ENCODE measurements at places on chromosomes 6 and 20. TPM values are rescaled to one million over a fixed set of nuclear protein-coding genes. Genes with fewer than 3 reads are reported as not detected.

The SNAP25 gene
- not detected for polyA plus RNA-seq

The TAGAP gene
- 0.03 TPM for polyA plus RNA-seq

The MLN gene
- polyA plus RNA-seq: not detected

The MROH8 gene
- polyA plus RNA-seq: 0.42 TPM

The PGC gene
- polyA plus RNA-seq: not detected

The CLPSL2 gene
- polyA plus RNA-seq: not detected

The TCP11 gene
- polyA plus RNA-seq: not detected

The TINAG gene
- polyA plus RNA-seq: not detected

The DLK2 gene
- polyA plus RNA-seq: 33.5 TPM

- DNase-seq: no peak
Observed at GRCh38 chr6:89481695-89482094, 48.7 kb downstream of the ANKRD6 start.

DNA sequence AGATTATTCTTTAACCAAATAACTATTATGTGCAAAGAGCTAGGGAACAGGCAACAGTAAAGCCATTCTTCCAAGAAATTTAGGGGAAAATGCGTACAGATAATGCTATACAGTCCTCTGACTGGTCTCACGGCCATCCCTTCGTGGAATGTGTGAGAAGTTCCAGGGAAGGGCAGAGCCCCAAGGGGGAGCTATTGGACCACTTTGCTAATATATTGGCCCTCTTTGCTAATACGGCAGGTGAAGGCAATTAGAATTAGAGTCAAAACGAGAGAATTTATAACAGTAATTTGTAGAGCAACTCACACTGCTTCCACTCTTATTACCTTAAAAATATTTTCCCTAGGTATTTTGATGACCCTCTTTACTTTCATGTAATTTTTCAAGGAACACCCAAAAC, 140.4 kb downstream of the IMPG1 start:
- DNase-seq: no peak

GRCh38 chr20:19937651-19938420, 79.3 kb upstream of the NAA20 start:
- no peak for DNase-seq

DNA sequence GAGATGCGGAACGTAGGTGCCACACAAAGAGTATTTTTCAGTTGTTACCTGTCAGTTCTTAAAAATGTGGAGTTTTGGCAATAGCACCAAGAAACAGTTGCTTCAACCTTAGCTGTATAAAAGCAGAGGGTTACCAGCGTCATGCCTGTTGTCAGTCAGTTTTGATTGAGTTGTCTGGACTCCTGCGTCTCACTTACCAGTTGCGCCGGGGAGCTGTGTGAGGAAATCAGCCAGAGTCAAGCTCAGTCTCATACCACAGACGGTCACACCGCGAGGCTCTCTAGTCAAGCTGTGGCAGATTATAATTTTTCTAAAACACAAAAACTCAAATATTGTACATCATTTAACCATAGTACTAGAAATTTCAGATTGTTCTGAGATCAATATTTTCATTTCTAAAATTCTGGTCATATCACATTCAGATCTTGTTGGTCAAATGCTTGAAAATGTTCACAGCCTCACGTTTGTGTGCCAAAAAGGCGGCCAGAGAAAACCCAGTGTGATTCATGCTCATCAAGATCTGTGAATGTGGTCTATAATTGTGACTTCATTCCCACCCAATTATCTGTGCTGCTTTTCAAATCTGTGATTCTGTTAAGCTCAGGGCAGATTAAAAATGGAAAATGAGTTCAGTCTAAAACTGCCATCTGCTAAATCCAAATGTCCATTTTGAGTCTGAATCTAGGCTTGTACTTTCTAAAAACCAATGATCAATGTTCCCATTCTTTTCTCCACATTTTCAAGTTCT, 37.5 kb downstream of the SASH1 start:
- no peak for DNase-seq

GRCh38 chr6:139600919-139601475, 226.5 kb upstream of the CITED2 start:
- no peak for DNase-seq

- no peak for DNase-seq
Observed at GRCh38 chr6:25896252-25896651, 22.2 kb upstream of the SLC17A3 start.

DNA sequence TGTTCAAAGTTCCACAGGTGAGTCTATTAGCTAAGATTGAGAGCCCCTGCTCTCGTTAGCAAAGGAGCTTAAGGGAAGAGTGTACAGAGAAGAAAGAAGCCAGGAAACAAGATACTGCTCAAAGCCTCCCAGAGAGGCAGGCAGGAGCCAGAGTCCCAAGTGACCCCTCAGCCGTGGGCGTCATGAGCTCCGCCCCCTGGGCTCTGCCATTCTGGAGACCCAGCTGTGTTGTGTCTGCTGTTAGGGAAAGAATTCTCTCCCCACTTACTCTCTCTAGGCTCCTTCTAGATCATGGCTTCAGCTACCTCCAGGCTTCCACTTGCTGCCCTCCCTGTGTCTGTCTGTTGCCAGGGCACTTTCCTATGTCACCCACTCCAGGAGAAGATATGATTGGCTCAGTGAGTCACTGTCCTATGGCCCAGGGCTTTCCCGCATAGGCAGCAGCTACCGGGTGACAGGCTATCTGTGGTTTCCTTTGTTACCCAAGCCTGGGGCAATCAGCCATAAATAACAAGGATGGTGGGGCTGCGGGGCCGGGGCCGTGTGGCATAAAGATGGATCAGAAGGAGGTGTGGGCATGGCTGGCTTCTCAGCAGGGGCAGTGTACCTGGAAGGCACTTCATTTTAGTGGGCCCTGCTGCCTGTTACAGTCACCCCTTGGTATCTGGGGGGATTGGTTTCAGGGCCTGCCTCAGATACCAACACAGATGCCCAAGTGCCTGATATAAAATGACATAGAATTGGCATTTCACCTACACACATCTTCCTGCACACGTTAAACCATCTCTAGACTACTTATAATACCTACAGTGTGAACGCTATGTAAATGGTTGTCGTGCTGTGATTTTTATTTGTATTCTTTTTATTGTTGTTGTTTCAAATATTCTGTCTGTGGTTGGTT, 118.9 kb downstream of the ARMC2 start:
- DNase-seq: peak; percentile 51

DNA sequence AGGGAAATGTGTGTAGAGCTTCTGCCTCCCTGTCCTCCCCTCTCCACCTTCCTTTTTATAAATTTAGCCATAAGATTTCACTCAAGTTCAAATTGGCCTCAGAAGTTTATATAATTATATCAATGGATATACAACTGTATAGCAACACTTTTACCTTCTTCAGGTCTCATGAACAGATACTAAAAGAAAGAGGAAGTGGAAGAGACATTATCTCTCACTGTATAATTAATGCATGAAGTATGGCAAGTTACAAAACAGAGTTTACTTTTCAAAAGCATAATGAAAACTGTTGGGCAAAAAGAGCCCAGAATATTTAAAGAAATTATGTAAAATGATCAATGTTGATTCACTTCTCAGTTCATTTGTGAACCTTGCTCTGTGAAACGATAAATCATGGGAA, 99.7 kb downstream of the PDE7B start:
- no peak for DNase-seq

DNA sequence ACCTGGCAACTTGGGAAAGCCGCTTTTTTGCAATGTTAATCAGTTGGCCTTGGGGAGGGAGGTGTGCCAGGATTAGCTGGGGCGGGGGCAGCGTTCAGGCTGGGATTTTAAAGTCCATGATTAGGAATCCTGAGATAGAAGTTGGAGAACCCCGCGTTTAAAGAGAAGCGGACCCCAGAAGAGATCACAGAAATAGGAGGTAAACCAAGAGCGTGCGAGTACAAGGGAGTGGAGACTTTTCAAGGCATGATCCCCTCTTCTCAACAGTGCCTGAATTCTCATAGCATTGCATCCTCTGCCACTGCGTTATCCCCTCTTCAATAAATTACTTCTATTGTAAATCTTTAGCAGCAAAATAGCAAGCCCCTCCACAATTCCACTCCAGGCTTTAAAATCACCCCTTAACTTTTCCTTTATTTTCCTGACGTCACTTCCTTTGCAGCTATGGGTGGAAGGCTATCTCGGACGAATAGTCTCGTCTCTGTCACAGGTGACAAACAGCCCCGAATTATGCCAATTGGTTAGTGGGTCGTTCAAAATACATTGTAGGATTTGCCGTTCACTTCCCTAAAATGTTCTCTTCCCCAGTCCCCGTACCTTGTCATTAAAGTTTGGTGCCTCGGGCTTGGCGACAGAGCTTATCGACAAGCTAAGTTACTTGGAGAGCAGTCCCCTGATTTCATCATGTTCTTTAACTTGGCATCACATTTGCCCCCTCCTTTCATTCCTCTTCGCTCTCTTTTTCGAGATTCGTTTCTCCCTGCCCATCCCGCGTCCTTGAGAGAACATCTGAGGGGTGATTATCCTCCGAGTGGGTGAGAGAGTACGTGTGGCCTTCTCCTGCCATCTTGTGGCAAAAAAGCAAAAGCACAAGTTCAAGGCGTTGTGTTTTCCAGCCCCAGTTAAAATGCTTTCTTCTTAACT, 17.1 kb downstream of the OR2B2 start:
- peak; percentile 60 for DNase-seq

DNA sequence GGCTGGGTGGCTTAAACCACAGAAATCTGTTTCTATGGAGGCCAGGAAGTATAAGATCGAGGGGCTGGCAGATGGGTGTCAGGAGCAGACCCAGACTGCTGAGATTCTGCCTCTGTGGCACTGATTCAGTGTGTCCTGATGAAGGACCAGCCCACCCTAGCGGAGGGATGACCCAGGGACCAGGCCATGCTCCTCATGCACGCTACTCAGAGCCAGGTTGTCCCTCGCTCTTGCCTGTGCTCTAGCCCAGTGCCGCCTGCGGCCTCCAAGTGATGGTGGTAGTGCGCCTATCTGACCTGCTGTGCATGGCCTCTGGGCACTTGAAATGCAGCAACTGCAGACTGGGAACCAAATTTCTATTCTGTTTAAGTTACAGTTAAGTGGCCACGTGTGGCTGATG, 13.1 kb upstream of the APMAP start:
- no peak for DNase-seq

GRCh38 chr6:154656660-154657059, 76.6 kb upstream of the SCAF8 start:
- DNase-seq: no peak

- DNase-seq: peak; percentile 25
Observed at GRCh38 chr6:127484212-127484863, 25.1 kb upstream of the KIAA0408 start.

Measured in foreskin keratinocyte (primary cell).